Activated CD8-positive, alpha-beta T cell treated with anti-CD3 and anti-CD28 coated beads for 36 hours (primary cell): ENCODE measurements at places on chromosomes 4 and X.

- DNase-seq = peak; percentile 33
Observed at GRCh38 chrX:114611018-114611619, 27.2 kb downstream of the HTR2C start.

- no peak for DNase-seq
Observed at GRCh38 chr4:41262198-41262597, 5.5 kb downstream of the UCHL1 start.

DNA sequence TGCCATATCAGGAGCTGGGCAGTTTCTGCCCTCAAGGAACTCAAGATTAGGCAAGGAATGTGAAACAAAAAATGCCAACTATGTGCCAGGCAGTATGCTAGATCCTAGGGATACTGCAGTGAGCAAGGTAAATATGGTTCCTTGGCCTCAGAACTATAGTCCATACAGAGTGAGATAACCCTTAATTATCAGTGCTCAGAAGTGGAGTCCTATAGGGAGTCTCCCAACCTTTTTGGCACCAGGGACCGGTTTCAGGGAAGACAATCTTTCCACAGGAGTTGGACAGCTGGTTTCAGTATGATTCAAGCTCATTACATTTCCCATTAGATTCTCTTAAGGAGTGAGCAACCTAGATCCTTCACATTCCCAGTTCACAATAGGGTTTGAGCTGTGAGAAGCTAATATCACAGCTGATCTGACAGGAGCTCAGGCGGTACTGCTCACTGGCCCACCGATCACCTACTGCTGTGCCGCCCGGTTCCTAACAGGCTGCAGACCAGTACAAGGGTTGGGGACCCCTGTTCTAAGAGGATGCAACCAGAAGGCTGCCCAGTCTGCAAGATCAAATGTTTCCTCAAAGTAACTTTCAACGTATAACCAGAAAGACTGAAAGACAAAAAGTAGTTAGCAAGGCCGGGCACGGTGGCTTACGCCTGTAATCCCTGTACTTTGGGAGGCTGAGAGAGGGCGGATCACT, 1.7 kb upstream of the SRP72 start:
- DNase-seq = no peak

- DNase-seq = no peak
Observed at GRCh38 chr4:152605641-152606335, 69.9 kb upstream of the FBXW7 start.

- no peak for DNase-seq
Observed at GRCh38 chr4:21470535-21470934, 478.0 kb downstream of the KCNIP4 start.

DNA sequence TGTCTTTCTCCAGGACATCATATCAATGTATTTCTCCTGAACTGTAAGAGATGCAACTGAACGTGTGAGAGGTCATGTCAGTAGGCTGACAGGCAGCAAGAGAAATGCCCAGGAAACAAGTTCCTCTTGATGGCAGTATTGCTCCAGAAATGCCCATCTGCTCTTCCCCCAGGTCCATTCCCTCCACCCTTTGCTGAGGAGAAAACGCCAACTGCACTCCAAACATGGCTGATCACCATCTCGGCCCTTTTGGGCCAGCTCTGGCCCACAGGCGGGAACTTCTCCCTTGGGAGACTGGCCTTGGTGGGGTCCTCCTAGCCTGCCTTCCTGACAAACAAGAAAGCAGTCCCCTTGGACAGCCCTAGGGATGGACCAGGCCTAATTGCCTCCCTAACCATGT, 276.5 kb upstream of the AGTR2 start:
- DNase-seq = no peak

DNA sequence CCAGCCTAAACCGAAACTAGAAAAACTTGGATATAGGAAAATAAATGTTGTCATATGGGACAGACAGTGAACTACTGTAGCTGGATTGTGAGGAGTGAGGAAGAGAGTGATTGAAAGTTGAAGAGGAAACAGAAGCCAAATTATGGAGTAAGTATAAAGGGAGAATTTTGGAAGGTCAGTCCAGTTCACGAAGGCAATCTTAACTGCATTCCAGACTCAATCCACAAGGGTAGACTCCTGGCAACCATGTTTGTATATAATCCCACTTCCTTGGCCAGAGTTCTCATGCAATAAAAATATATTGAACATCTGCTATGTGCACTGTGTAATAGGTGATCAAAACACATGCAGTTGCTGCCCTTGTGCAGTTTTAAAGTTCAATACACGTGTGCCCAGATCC, 58.6 kb upstream of the CAMK2D start:
- DNase-seq = no peak

DNA sequence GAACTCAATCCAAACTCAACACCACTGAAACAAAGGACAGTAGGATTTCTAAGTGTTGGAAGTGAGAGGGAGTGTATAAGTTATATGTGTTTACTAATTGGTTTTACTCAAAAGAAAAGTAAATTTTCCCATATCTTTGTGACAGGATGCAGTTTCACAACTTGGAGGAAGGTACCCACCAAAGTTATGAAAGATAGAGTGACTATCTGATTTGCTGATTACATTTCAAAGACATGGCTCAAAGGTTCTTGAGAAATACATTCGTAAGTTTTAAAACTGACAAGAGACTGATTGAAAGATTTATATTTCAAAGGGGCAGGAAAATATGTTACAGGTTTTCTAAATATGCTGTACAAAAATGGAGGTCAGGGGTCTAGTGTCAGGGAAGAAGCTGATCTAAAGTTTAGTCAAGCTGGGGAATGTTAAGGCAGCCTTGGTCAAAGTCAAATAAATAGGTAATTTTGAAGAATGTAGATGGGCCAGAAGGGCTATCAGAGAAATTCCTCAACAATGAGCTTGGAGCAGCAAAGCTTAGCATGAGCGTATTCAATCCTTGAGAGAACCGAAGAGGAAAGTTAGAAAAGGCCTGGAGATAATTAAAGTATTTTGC, 9.7 kb upstream of the COMMD8 start:
- DNase-seq = no peak

DNA sequence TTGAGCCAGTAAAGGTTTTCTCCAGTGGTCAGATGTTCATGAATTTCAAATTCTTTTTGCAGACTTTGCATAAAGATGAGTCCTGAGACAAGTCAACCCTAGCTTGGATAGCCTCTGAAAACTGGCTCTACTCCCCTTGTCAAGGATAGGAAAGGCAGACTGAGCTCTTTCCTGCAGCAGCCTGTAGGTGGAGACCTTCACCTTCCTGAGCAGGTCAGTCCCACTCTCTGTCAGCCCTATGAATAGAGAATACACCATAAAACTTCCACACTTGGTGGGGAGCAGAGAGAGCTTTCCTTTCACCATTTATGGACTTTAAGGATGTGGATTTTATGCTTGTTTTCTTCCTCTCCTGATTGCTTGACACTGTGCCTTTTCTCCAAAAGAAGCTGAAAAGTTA, 41.9 kb downstream of the PCDH19 start:
- DNase-seq = peak; percentile 1

- no peak for DNase-seq
Observed at GRCh38 chr4:154124539-154125255, 335.8 kb upstream of the SFRP2 start.

- DNase-seq = no peak
Observed at GRCh38 chrX:10496345-10496965, 123.9 kb downstream of the MID1 start.

GRCh38 chrX:85429066-85429465, 49.6 kb upstream of the POF1B start:
- no peak for DNase-seq

- DNase-seq = no peak
Observed at GRCh38 chr4:55033296-55033695, 92.1 kb downstream of the KDR start.

DNA sequence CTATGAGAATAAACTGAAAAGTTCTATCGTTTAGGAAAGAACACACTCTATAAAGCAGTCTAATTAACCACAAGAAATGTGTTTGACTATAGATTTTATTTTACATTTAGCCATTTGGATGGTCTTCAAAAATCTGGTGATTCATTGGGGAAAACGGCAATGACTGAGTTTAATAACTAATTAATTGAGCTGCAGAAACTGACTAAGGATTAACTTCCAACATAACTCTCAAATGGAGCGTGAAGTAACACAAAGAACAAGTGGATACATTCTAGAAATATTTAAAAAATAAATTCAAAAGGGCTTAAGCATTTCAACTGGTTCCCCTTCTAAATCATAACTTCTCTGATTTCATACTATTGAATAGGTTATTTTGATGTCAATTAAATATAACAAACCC, 1582.4 kb downstream of the PCDH18 start:
- DNase-seq = no peak

- no peak for DNase-seq
Observed at GRCh38 chr4:26858035-26858918, 2.4 kb upstream of the STIM2 start.

DNA sequence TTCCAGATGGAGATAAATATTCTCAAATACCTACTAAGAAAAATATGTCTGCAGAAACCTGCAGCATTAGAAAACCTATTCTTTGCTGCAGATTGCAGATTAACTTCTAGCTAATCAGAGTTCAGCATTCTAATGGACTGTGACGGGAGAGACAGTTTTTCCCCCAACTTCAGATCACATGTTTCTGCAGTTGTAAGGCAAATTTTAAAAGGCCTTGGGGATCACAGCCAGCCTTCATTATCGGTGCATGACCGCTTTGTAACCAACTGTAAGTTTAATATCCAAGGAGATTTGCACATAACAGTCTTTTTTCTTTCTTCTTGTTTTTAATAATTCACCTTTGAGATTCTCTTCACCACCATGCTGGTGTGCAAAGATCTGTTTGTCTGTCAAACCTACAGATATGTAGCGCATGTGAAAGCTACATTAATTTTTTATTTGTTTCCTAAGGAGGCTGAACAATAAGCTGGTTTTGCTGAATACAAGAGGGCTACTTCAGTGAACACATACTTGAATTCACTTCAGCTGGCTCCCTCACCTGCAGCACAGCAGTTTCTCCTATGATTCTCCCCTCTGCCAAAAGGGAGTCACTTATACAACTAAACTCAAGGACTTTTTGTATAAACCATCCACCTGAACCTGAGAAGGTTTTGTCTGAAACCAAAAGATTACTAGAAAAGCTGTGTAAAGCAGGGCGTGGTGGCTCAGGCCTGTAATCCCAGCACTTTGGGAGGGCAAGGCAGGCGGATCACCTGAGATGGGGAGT, 488.5 kb downstream of the RPA4 start:
- no peak for DNase-seq

GRCh38 chr4:38330321-38330720, 333.7 kb upstream of the KLF3 start:
- no peak for DNase-seq

GRCh38 chr4:133154725-133155124, 5.6 kb downstream of the PCDH10 start:
- DNase-seq = peak; percentile 4

GRCh38 chrX:130103605-130104004, 6.7 kb downstream of the ELF4 start:
- DNase-seq = no peak

GRCh38 chrX:109600237-109600651, 24.7 kb downstream of the KCNE5 start:
- no peak for DNase-seq

DNA sequence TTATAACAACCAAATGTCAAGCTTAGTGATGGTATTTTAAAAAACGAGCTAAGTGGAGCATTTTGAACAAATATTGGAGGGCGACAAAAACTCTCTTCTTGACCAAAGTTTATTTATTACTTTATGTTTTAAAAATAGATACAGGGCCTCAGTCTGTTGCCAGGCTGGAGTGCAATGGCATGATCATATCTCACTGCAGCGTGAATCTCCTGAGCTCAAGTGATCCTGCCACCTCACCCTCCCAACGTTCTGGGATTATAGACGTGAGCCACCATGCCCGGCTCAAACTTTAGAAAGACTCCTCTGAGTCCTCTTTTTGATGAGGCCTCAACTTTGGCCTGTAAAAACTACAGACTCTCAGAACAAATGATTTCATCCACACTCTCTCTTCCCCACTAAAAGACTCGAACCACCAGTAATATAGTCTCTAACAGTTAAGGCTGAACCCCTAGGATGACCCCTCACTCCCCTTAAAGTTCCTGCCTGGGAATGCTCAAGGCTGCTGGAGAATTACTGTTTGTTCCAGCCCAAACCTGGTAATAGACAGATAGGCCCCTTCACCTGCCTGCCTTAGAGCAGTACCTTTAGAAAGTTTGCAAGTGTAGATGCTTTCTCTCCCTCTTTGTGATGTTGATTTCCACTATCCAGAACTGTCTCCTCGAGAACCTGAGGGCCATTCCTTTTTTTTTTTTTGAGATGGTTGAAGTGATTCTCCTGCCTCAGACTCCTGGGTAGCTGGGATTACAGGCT, 55.3 kb upstream of the HPSE start:
- no peak for DNase-seq

DNA sequence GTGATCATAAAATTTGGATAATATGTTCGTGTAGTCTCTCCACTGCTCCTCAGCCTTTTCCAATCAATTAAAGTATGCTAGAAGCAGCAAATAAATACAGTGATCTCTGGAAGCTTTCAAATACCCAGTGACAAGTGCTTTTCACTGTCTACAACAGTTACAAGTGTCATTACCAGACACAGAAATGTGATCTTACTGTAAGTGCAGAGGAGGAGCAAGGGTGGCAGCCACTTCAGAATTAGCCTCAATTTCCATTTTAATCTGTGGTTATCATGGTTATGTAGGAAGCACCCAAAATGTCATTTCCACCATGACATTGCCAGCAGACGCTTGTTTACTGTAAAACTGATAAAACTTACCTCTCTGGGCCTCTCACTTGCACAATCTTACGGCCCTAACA, 133.9 kb upstream of the ADAMTS3 start:
- DNase-seq = no peak

DNA sequence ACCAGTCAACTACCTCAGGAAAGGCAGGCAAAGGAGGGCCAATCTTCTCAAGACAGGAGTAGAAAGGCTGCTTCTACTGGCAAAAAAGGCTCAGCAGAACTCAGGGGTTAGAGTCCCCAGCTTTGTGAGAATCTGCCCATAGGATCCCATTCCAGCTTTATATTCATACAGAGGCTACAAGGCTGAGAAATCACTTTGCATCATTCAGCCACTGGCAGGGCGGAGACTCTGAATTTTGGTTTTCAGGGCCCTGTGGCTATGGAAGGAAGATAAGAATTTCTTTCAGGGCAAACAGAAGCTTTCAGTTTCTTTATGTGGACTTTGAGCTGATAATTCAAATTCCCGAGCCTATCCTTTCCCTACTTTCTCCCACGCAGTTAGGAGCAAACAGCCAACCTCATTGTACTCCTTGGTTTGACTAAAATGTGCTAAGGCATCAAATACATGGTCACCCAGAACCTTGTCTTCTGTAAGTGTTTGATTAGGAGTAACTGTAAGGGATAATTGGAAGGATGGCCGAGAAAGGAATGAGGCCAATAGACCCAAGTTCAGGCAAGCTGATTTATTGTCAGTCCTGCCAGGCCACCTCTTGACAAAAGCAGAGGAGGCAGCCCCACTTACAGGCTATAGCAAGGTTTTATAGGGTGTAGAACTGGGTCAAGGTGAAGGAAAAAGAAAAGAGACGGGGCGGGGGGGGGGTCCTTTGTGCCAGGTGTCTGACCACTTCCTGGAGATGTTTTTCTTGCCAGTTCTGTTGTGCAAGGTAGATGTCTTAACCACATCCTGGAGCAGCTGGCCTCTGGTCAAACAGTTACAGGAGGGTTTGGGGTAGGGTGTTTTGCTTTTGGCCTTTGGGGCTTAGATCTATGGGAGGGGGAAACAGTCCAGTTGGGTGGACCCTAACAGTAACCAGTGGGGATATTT, 165.3 kb upstream of the PPP1R2C start:
- DNase-seq = peak; percentile 51
